ENCODE measurements at places on chromosomes 13 and 19.

- DNase-seq, result no peak
Measured at GRCh38 chr13:100364591-100364990, 224.0 kb downstream of the GGACT start.

DNA sequence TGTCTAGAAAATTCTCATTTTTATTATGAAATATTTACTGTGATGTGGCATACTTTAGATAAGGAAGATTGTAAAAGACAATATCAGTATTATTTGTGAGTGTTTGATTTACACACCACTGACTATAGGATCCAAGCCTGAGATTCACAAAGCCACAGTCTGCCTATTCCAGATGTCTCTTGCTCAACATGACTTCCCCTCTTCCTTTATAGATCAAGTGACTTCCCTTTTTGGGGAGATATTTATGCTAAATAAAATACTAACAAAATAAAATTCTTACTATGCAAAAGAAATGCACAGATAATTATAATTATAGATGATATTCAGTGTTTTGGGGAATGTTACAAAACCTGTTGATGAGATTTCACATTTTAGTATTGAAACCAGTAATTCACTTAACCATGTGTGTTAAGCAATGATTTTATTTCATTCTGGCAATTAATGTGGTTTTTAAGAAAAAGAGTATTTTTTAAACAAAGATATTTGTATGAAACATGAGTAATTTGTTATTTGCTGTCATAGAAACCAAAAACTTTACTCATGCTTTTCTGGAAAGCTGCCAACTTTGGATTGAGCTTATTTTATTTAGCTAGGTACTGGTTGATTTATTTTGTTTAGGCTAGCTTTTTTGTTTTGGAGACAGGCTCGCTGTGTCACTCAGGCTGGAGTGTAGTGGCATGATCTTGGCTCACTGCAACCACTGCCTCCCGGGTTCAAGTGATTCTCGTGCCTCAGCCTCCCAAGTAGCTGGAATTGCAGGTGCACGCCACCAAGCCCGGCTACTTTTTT lies 13.7 kb upstream of the GPR183 start:
- DNase-seq, result no peak

GRCh38 chr19:17333611-17334413 lies 843 bp downstream of the ANO8 start:
- peak; percentile 47 for DNase-seq

DNA sequence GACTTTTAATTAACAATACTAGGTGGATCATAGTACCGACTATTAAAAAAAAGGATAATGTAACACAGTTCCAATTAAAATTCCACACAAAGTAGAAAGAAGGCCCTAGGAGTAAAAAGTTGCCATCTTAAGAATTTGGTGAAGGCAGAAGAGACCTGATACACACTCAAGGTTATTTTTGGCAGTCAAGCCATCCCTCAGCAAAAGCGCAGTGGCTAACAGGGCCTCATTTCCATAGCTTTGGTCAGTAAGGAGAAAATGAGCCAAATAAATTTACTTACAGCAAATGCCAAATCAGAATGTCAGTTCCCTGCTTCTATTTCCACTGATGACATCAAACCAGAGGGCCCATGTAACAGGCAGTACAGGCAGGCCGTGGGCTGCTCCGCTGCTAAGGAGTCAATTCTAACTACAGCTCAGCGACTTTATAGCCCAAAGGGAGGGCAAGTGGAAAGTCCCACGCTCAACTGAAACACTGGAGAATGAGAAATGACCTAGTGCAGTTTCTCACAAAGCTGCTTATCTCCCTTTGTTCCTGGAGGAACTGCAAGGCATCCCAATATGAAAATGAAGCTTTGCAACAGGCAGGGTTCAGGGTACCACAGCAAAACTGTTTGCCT lies 6.3 kb downstream of the ARGLU1 start:
- no peak for DNase-seq

GRCh38 chr13:70330697-70331361 lies 222.6 kb upstream of the KLHL1 start:
- no peak for DNase-seq
